ENCODE measurements at places on chromosomes 4 and X. TPM values are rescaled to one million over a fixed set of nuclear protein-coding genes. Genes with fewer than 3 reads are reported as not detected.

- peak; percentile 14 for DNase-seq
These were observed 638.9 kb upstream of the AGA start for GRCh38 chr4:178081176-178081575.

DNA sequence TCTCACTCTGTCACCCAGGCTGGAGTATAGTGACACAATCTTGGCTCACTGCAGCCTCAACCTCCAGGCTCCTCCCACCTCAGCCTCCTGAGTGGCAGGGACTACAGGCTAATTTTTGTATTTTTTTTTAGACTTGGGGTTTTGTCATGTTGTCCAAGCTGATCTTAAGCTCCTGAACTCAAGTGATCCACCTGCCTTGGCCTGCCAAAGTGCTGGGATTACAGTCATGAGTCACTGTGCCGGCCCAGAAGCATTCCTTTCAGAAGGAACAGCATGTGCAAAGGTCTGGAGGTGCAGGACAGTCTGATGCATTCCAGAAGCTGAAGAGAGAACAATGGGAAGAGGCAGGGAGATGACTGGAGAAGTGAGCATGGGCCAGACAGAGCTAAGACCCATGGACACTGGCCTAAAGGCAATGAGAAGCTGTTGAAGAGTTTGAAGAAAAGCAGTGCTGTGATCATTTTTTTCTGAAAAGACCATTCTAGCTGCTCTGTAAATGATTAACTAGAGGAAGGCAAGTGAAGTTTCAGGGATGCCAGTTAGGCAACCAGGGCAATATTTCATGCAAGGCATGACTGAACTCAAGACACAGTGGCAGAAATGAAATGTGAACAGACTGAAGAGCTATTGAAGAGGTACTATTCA lies 43.2 kb downstream of the MANBA start:
- no peak for DNase-seq

GRCh38 chr4:114161809-114162208 lies 182.4 kb upstream of the ARSJ start:
- DNase-seq: no peak

- no peak for DNase-seq
These were observed 223.2 kb upstream of the CTSO start for GRCh38 chr4:156176896-156177295.

GRCh38 chrX:57573754-57574153 lies 18.1 kb upstream of the ZXDB start:
- DNase-seq: peak; percentile 4

- DNase-seq: no peak
These were observed 24.9 kb downstream of the SH3BP2 start for GRCh38 chr4:2817701-2818350.

GRCh38 chr4:142777045-142777743 lies 68.9 kb downstream of the INPP4B start:
- DNase-seq: no peak

DNA sequence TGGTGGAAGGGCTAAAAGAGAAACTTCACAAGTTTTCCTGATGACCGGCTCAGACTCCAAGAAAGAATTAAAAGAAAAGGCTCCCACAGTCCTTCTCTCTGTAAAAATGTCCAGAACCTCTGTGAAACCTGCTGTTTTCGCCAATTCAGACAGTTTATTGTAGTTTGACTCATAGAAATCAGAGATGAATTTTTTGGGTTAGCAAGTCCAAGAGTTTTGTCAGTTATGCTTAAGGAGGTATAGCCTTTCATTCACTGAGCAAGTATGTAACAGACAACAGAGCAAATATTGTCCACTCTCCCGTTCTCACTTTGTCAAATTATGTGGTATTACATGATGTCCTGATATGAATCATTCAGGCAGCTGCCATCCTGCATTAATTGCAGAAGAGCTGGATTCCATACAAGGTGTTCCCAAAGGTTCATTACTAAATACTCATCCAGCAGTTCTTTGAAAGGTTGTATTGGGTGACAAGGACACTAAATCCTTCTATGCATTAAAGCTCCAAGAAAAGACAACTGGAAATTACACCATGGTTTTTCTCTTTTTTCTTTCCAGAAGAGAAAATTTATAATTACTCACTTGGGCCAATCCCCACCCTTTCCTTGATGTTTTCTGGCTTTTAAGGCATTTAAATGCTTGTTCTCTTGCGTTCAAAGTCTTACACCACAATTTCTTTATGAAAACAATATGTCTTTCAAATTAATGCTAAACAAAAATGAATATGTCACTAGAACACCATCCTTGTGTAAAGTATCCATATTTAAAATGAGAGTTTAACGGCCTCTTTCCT lies 30.0 kb upstream of the PLAC1 start:
- DNase-seq: peak; percentile 53

- no peak for DNase-seq
These were observed 1071.8 kb downstream of the FAT4 start for GRCh38 chr4:126386512-126386911.

TLR2 gene
- polyA plus RNA-seq: 2.5 TPM

HCFC1 gene
- polyA plus RNA-seq: 34.6 TPM

IL3RA gene
- 18.4 TPM for polyA plus RNA-seq

Measured in muscle of leg (tissue), 16 donors.